ENCODE measurements at places on chromosomes 5 and 9.
A peak's percentile ranks its signal among the peaks of the same experiment; 100 is the strongest.

- DNase-seq = no peak
Observed at GRCh38 chr5:13662626-13663025, 281.9 kb downstream of the DNAH5 start.

GRCh38 chr5:142888469-142889085 is 118.4 kb downstream of the ARHGAP26 start:
- DNase-seq = peak; percentile 17

- DNase-seq = no peak
Observed at GRCh38 chr9:120770931-120771330, 22.3 kb downstream of the FBXW2 start.

- DNase-seq = peak; percentile 36
Observed at GRCh38 chr9:96476591-96476990, 26.6 kb downstream of the HABP4 start.

DNA sequence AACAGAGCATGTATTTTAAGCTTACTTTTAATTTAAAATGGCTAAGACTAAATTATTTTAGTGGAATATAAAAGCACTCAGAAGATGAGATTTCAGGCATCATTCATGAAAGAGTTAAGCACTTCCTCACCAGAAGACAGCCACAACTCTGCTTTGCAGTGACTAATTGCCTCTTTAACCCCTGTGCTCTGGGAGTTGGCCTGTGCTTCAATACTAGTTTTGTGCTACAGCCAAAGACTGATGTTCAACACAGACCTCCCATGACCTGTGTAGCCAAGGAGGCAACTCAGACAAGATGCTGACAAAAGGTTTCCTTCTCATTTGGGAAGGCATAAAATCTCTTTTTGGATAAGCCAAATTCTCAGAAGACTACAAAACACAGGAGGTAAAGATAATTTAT is 353.5 kb downstream of the FBXL17 start:
- no peak for DNase-seq

DNA sequence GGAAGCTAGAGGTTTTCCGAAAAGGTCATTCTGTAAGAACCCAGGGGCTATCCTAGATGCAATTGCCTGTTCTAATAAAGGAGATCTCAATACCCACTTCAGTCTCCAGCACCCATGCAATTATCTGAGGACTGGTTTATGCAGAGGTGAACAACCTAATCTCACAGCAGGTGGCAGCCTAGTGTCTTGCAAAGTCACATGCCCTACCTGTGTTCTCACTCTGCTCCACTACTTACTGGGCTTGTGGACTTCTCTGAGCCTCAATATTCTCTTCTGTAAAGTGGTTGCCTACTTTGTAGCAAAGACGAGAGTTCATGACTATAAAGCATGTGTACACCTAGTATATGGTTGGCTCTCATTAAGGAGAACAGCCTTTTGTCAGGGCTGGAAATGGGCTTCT is 21.0 kb upstream of the ALDH1B1 start:
- DNase-seq = peak; percentile 45

- no peak for DNase-seq
Observed at GRCh38 chr9:112054916-112055315, 120.2 kb downstream of the SUSD1 start.

DNA sequence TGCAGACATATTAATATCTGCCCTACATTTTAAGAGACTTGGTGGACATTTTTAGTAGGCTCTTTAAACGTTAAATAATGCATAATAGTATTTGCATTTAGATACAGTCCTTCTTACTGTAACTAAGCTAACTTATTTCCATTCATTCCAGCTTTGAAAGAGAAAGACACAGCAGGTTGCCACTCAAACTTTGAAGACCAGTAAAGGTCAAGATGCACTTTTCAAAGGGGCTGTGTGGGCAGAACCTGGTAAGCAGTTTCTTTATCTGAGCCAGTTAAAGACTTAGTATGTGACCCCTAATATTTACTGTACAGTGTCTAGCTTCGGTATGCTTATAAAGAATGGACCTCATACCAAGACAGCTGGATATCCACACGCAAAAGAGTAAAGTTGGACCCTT is 20.8 kb downstream of the PLGRKT start:
- DNase-seq = no peak

DNA sequence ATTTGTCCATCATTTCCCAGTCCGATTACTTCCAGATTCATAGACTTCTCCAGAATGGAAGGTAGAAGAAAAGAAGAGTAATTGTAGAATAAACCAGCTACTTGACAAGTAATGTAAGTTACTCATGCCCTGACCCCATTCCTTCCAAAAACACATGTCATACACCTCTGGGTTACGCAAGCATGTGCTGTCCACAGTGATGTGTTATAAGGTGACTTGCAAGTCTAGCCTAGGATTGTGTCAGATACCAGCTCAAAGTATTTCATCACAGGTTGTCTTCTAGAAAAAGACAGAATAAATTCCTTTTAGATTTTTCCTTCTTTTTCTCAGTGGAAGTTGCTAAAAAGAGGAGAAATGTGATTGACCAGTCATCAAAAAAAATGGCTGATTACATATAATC is 8.0 kb upstream of the TLR4 start:
- DNase-seq = no peak

- DNase-seq = no peak
Observed at GRCh38 chr5:176882567-176882903, 16.6 kb downstream of the HK3 start.

GRCh38 chr5:146529984-146530383 is 14.0 kb upstream of the GPR151 start:
- no peak for DNase-seq

DNA sequence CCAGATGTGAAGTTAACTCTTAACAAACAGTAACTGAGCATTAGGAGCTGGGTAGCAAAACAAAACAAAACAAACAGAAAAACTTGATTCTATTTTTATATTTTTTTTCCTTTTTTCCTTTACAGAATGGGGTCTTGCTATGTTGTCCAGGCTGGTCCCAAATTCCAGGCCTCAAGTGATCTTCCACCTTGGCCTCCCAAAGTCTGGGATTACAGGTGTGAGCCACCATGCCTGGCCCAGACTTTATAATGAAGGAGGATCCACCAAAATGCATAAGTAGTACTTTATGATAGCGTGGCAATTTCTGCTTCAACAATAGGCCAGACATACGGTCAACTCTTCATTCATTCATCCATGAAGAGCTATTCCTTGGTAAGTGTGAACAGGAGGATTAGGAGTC is 5.9 kb upstream of the IQGAP2 start:
- DNase-seq = no peak

DNA sequence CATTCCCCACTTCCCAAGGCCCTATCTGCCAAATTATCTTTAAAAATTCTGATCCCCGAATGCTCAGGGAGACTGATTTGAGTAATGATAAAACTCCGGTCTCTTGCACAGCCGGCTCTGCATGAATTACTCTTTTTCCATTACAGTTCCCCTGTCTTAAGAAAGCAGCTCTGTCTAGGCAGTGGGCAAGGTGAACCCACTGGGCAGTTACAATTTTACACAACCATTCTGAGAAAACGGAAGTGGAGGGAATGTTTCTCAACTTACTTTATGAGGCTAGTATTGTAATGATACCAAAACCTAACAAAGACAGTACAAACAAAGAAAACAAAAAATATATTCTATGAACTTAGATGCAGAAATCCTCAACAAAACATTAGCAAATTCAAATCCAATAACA is 100.0 kb downstream of the MCTP1 start:
- no peak for DNase-seq

GRCh38 chr9:130352081-130352480 is 86.5 kb downstream of the HMCN2 start:
- DNase-seq = no peak

DNA sequence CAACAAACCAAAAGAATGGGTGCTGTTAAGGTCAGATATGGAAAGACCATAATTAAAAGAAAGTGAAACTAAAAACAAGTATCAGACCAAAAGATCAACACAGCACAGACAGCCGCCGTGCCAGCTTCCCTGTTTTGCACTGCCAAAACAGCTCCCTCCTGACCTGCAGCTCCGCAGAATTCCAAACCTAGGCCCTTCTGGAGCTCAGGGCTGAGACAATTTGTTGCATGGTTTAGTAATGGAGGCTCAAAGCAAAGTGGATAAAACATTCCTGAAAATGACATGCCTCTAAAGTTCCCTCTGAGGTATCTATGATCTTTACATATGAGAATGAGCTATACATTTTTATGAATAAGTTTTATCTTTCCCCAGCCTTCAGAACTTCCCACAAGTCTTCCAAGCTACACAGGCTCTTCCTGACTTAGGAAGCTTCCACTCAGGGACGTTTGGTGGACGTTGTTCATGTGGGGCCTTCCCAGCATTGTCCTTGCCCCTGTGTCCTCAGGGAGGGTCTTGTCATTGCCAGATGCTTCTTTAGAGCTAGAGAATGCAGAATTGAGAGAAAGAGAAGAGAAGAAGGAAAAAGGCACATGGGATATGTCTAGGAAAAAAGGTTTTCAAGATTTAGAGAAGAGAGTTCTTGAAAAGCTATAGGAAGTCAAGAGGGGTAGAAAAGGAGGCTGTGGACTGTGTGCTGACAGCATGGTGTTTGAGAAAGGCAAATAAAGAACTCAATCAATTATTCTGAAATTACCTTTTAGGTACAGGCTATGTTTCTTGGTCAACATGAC is 28.4 kb upstream of the SSBP2 start:
- DNase-seq = peak; percentile 69

GRCh38 chr5:127061956-127062355 is 11.3 kb downstream of the C5orf63 start:
- no peak for DNase-seq

- no peak for DNase-seq
Observed at GRCh38 chr9:131972889-131973288, 106.8 kb downstream of the MED27 start.

- no peak for DNase-seq
Observed at GRCh38 chr5:171275841-171276544, 33.1 kb upstream of the TLX3 start.

- DNase-seq = no peak
Observed at GRCh38 chr9:4994166-4994890, 9.3 kb downstream of the JAK2 start.

- no peak for DNase-seq
Observed at GRCh38 chr5:170522211-170523141, 18.7 kb downstream of the KCNIP1 start.

DNA sequence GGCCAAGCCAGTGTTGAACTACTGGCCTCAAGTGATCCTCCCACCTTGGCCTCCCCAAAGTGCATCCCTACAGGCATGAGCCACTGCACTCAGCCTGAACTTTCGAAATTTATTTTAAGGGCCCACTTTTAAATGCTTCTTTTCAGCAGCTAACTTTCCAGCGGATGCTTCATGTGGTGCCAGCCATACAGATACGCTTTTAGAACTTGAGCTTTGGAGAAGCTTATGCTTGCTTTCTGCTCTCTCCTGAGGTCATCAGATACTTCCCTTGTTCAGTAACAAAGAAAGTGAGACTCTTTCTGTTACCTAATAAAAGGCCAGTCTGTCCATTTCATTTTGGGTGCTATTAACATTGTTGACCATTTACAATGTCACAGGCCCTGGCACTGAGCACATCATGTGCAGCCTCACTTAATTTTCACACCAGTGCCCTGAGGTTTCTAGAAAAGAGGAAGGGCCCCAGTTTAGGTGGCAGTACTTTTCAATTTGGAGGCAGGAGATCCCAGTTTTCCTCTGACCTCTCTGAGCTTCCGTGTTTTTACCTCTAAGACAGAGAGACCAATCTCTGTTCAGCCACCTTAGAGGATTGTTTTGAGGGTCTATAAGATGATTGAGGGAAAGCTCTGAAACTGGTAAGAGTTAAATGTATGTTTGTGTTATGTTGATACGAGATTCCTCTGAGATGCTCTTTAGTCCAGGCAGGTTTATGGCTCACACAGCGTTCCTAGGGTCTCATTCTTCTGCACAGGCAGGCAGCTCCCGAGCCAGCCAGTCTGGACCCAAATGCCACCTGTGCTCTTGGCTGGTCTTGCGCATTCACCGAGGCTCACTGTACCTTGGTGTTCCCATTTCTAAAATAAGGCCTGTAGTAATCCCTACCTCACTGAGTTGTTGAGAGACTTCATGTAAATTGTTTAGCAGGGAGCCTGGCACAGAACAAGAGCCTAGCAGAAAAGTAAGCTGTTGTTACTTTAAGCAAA is 4.4 kb downstream of the ABL1 start:
- no peak for DNase-seq

GRCh38 chr9:21966140-21966851 is 27.9 kb downstream of the CDKN2A start:
- no peak for DNase-seq

DNA sequence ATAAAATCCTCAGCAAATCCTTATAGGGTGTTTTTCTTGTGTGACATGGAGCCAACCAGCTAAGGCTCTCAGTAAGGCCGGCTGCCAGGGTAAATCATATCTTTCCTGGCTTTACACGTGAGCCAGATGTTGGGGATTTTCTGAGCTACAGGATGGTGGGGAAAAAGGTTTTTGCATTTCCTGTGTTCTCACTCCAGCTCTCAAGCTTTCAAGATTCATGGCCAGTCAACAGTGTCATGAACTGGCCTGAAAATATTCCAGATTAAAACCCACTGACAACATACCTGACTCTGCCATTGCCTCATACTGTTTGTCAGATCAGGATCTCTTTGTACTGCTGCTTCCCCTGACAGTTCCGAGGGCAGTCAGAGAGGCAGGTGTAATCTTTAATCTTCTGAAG is 306.9 kb downstream of the GLIS3 start:
- DNase-seq = no peak

Measured in T-helper 2 cell (primary cell).